Gastroesophageal sphincter (tissue), 4 donors: ENCODE measurements at places on chromosomes 12 and 14.
A peak's percentile ranks its signal among the peaks of the same experiment; 100 is the strongest.

DNA sequence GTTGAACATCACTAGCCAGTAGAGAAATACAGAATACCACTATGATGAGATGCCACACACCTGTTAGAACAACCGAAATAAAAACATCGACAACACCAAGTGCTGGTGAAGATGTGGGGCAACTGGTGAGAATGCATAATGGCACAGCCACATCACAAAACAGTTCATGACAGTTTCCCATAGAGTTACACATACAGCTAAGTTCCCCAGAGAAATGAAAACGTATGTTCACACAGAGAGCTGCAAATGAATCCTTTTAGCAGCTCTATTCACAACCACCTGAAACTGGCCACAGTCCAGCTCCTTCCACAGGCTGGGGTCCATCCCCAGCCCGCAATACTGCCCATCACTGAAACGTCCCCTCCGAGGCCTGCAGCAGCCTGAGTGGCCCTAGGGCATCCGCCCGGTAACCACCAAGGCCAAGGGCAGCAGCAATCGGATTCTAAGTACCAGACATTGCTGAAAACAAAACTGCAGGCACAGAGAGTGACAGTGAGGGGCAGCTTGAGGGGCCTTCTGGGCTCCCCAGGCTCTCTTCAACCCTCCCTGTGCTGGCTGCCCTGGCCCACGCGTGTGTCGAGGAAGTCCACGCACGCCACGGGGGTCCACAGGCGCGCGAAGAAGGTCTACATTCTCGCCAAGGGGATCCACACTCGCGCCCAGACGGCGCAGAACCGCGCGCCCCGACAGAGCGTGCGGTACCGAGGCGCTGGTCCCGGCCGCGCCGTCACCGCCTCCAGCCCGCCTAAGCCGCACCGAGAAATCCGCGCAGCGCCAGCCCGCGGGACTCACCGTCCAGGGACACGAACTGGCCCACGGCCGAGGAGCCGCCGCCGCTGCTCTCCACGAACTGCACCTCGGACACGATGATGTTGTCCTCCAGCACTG lies 903 bp downstream of the BRF1 start:
- ATAC-seq: peak; percentile 13

DNA sequence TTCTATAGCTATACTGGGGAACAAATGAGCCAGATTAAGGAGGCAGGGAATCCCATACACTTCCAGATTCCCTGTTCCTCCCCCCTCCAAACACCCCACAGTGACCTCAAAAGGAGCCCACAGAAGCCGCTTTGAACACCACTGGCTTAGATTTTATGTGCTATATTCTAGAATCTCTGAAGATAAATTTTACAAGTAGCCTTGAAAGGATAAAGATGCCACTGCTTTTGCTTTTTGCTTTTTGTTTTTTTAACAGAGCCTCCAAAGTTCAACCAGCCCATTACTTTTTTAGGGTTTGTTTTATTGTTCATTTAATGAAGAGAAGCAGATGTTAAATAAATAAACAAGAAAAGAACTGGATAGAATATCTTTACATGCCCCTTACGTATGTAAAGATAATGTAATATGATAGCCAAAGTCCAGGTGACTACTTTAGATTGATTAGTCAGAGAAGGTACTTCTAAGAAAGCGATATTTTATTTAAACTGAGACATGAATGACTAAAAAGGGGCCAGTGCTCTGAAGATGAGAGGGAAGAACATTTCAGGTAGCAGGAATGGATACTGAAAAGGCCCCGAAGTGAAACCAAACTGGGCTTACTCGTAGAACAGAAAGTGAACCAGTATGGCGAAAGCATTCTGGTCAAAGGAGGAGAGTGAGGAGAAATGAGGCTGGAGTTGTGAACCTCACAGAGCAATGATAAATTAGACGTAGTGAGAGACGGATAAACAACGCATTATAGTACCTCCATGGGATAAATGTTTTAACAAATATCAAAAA lies 44.6 kb downstream of the DUSP6 start:
- ATAC-seq: no peak

DNA sequence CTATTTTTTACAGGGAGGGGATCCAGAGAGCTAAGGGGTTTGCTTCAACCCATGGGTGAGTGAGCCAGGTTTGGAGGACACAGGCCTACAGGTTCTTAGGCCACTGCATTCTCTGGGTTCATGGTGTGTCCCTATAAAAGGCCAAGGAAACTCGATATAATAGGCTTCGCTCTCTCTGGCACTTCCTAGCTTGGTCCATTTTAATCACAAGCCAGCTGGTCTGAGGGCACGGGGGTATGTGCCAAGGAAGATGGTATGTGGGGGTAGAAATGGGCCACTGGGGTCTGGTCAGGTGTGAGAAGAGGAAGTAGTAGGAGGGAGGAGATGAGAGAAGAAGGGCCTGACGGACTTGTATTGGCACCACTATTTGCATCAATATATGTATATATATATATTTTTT lies 4.9 kb downstream of the ETV6 start:
- ATAC-seq: no peak

GRCh38 chr12:131309700-131310099 lies 356.0 kb downstream of the ADGRD1 start:
- ATAC-seq: no peak

- no peak for ATAC-seq
Measured at GRCh38 chr14:63205044-63205575, 867 bp downstream of the RHOJ start.

GRCh38 chr12:81518638-81519037 lies 240.5 kb downstream of the PPFIA2 start:
- ATAC-seq: no peak
